Gastroesophageal sphincter (tissue), 4 donors: ENCODE measurements at places on chromosomes 6 and 20.
A peak's percentile ranks its signal among the peaks of the same experiment; 100 is the strongest.

- ATAC-seq: no peak
Measured at GRCh38 chr6:5866547-5867051, 140.1 kb downstream of the NRN1 start.

GRCh38 chr6:86936834-86937218, 502 bp upstream of the HTR1E start:
- ATAC-seq: peak; percentile 23

DNA sequence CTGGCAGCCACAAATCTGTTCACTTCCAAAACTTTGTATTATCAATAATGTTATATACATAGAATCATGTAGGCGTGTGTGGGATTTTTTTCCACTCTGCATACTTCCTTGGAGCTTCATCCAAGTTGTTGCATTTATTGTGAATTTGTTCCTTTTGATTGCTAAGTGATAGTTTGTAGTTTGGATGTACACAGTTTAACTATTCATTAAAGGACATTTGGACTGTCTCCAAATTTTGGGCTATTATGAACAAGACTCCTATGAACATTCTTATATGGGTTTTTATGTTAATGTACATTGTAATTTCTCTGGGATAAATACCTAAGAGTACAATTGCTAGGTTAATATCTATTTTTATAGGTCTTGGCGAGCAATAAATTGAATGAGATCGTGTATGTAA, 36.2 kb upstream of the GCNT2 start:
- no peak for ATAC-seq

- ATAC-seq: no peak
Measured at GRCh38 chr6:8904754-8905153, 469.4 kb upstream of the SLC35B3 start.
